ENCODE measurements at places on chromosomes 4 and X.

DNA sequence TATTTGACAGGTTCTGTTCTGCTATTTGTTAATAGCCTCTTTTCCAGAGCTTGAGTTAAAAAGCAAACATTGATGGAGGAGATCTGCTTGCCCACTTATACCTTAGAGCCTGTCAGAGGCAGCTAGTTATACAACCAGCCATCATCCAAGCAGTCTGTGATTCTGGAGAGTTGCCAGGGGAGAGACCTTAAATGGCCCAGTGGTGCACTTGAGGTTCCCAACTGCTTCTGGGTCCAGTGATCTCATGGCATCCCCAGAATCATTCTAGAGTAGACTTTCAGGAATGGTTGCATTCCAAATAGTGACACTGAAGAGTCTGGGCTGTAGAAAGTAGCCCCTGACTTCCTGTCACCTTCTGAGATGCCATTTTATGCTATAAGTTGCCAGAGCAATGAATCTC, 160.7 kb downstream of the FHIP1A start:
- no peak for DNase-seq

DNA sequence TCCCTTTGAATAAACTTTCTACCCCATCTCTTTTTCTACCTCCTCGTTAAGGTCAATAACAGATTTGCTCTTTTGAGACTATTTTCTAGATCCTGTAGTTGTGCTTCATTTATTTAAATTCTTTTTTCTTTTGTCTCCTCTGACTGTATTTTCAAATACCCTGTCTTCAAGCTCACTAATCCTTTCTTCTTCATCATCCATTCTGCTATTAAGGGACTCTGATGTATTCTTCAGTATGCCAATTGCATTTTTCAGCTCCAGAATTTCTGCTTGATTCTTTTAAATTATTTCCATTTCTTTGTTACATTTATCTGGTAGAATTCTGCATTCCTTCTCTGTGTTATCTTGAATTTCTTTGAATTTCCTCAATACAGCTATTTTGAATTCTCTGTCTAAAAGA, 36.0 kb upstream of the ARMCX4 start:
- no peak for DNase-seq

DNA sequence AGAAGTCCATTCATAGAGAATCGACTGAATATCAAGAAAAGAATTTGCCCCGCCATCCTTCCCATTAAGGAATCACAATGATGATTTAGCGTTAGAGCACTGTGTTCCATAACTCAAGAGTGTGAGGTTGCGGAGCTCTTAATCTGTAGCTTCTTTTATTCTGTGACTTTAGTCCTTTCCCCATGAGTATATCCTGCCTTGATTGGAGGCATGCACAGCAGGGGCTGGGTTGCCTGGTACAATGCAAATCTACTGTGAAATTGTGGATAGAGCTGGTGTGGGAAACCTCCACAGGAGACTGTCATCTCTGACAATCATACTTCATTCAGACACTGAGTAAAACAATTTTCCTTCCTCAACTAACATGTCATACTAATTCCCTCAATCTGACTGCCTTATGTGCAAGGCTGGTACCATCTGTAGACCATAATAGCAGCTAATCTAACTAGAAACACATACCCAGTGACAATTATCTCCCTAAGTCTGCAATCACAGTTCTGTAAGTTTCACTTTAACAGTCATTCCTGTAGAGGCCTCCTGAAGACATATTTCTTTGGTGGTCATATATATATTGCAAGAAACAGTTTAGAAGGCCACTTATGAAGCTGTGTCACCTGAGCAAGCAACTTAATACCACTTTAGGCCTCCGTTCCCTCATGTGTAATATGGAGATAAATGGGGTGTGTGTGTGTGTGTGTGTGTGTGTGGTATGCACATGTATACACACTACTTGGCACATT, 355.2 kb upstream of the FAM241A start:
- no peak for DNase-seq

DNA sequence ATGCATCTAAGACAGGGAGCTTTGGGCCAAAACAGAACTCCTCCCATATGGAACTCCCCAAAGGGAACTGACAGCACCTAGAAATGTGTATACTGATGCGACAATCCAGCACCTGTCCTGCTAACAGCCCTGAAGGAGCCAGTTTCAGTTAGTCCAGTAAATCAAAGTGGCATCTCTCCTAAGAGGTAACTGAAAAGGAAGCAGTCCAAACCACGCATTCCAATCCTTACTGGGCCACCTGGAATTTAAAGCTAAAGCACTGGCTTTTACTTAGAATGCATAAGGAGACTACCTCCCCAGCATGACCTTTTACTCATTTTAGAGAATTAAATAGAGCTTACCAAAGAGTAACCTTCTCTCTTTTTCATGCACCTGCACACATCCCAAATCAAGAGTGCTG, 586.8 kb upstream of the PITX2 start:
- DNase-seq, result no peak

GRCh38 chrX:153989973-153990655, 17.6 kb downstream of the TMEM187 start:
- no peak for DNase-seq

GRCh38 chr4:185693548-185694215, 118.3 kb downstream of the SORBS2 start:
- DNase-seq, result no peak

DNA sequence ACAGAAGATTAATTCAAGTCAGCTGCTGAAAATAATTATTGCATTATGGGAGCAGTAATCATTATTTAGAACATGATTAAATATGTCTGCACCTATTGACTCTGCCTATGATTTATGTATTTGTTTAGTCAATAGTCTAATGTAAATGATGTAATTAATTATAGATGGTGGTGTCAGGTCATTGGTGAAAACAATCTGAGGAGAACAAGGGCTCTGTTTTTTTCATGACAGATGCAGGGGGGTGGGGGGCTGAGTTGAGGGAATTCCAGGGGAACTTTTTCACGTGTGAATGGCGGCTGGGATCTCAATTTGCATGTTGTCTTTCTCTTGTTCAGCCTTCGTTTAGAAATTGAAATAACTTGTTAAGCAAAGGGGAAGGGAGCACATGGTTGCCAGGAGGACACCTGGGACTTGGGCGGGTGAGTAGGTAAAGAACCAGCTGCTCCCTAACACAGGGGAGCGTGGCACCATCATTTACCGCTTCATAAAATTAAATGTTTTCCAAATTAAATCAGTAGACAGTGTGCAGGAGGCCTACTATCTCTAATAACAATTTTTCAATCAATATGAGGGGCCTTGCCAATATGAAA, 65.4 kb downstream of the NKX6-1 start:
- DNase-seq, result no peak

GRCh38 chrX:97471071-97471470, 587.4 kb downstream of the RPA4 start:
- DNase-seq, result no peak

DNA sequence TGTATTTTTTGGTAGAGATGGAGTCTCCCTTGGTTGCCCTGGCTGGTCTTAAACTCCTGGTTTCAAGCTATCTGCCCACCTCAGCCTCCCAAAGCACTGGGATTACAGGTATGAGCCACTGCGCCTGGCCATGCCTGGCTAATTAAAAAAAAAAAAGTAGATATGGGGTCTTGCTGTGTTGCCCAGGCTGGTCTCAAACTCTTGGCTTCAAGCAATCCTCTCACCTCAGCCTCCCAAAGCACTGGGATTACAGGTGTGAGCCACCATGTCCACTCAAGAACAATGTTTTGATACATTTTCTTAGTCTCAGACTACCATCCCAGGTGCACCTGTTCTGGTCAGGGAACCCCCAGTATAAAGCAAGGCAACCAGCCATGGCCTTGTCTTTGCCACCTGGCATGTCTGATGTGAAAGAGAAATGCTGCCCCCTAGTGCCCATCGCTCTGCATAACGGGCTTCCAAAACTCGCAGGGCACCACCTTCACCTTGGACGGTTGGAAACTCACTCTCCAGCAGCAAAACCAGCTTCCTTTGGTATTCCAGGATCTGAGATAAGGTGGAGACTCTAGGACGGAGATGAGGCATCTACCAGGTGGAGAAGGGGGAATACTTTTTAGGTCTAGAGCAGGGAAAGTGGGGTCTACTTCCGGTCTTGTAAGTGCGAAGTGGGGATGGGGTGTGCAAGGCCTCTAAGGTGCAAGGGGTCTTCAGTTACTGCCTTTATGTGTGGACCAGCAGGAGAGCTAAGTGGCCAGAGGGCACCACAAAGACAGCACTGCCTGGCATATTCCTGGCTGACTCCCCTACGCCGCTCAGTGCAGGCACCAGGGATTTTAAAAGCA, 47.7 kb upstream of the AFAP1 start:
- peak; percentile 84 for DNase-seq

DNA sequence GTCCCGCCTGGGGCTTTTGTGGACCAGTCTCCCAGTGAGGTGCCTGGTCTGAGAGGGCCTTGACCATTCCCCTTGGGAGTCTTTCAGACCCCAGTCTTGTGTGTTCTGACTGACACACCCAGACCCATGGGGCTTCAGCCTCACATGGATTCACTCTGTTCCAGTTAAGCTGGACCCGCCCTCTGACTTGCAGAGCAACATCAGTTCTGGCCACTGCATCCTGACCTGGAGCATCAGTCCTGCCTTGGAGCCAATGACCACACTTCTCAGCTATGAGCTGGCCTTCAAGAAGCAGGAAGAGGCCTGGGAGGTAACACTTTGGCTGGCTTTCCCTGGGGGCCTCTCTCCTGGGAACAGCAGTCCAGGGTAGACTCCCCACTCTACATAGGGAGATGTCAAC, 6.8 kb downstream of the IL9R start:
- DNase-seq, result no peak

DNA sequence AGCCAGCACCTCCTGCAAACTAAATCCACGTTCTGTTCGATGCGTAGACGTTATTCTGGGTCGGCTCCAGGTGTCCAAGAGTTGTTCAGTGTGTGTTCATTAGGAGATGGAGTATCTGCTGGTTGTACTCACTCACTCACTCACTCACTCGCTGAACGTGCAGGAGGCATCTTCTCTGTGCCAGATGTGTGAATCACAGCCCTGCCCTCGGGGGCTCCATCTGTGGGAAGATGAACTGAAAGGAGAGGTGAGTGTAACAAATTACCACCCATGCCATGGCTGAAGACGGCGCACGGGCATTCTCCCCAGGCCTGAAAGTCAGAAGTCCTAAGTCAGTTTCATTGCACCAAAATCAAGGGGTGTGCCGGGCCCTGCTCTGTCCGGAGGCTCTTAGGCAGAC, 16.1 kb downstream of the NSG1 start:
- DNase-seq, result no peak

- DNase-seq, result no peak
Measured at GRCh38 chr4:46123913-46124755, at the start of gene GABRG1. GABRG1 (minus strand) TSS chr4:46124054; CDS start chr4:46123913, 141 bp downstream.

GRCh38 chr4:186749611-186750281, 26.1 kb upstream of the FAT1 start:
- no peak for DNase-seq

GRCh38 chr4:148205476-148205875, 236.7 kb downstream of the NR3C2 start:
- DNase-seq, result no peak

GRCh38 chr4:110639207-110640090, 16.6 kb upstream of the PITX2 start:
- no peak for DNase-seq

- peak; percentile 12 for DNase-seq
Measured at GRCh38 chr4:6917461-6918271, 8.0 kb downstream of the TBC1D14 start.

Measured in fibroblast of pulmonary artery (primary cell).